Esophagus mucosa (tissue), 1 donor: ENCODE measurements at places on chromosomes 1 and 21. TPM values are rescaled to one million over a fixed set of nuclear protein-coding genes. Genes with fewer than 3 reads are reported as not detected.

DNA sequence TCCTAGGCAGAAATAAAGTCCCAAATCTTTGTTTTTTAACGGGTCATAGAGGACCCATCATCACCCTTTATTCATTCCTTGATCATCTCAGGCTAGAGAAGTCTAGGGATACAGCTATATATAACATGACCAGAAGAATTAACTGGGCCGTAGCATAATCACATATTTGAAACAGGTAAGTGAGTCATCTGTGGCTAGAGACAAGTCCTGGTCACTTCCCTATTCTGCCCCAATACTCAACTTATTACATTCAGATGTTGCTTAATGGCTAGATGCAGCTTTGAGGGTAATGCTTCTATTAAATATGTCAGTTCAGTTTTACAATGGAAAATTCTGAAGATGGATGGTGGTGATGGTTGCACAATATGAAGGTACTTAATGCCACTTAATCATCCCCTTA, 47.0 kb downstream of the EXO1 start:
- peak; percentile 84 for ATAC-seq

DNA sequence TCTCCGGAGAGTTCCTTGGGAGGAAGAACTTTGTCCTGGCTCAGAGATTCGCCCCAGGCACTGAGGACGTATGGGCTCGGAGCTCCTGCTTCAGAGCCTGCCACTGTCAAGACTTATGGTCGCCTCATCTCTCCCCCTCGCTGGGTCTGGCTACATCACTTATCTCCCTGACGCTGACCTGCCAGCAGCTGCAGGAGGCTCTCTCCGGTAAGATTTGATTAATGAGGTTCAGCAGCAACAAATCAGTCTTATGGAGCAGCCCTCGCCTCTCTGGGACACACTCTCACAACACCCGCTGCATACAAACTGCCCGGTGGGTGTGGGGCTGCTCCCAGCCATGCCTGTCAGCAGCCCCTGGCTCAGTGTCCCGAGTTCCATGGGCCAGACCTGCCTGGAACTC, 297.8 kb downstream of the RRAGC start:
- ATAC-seq = no peak

- no peak for ATAC-seq
These were observed 38.7 kb downstream of the AMY1C start for GRCh38 chr1:103788377-103788776.

- no peak for ATAC-seq
These were observed 154.9 kb upstream of the GREM2 start for GRCh38 chr1:240766831-240767230.

GRCh38 chr1:96598416-96599168, 123.0 kb upstream of the PTBP2 start:
- ATAC-seq = no peak

DNA sequence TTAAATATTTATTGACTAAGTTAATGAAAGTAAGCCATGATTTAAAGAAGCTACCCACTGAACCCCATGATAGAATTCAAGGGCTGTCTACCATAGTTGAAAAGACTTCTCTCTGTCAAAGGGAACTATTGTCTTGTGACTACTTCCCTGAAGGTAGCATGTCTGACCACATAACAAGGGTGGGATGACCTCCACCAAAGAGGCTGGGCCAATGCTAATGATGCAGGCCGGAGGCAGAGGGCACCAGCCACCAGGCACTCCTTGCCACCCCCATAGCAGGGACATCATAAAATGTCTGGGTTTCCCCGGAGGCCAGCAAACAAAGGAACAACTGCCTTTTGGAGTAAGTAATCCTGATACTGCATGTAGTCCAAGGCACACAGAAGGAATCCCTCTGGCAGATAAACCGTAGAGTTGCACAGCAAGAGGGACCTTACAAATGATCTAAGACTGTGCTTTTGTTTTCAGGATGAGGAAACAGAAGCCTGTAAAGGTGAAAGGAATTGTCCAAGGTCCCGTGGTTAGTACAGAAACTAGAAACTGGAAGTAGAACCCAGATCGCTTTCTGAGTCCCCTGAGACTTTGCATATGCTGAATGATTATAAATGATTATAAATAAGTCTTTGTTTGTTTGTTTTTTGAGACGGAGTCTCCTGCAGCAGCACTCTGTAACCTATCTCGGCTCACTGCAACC, 33.5 kb upstream of the ITPKB start:
- no peak for ATAC-seq

DNA sequence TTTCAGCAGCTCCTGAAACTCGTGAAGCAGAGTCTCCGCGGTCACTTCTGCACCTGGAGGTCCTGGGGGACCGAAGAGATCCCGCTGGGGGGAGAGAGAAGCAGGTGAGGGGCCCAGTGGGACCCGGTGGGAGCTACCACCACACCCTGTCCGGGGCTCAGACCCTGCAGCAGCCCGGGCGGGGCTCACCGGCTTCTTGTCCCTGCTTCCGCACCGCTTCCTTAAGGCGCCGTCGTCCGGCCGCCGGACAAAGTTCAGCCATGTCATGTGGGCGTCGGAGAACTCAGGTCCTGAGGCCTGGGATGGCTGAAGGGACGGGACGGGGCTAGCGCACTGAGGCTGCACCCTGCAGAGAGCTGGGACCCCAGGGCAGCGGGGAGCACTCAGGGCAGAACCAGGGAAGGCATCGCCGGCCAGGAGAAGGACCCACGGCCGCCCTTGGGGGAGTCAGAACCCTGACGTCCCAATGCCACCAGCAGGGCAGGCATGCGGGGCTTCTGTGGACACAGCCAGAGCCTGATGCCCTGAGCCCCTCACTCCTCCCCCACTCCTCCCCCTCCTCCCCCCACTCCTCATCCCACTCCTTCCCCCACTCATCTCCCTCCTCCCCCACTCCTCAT, 2.2 kb downstream of the C1QTNF12 start:
- no peak for ATAC-seq

ELAVL4 gene
- not detected for total RNA-seq
